ENCODE measurements at places on chromosomes 6 and 20. TPM values are rescaled to one million over a fixed set of nuclear protein-coding genes. Genes with fewer than 3 reads are reported as not detected.

DNA sequence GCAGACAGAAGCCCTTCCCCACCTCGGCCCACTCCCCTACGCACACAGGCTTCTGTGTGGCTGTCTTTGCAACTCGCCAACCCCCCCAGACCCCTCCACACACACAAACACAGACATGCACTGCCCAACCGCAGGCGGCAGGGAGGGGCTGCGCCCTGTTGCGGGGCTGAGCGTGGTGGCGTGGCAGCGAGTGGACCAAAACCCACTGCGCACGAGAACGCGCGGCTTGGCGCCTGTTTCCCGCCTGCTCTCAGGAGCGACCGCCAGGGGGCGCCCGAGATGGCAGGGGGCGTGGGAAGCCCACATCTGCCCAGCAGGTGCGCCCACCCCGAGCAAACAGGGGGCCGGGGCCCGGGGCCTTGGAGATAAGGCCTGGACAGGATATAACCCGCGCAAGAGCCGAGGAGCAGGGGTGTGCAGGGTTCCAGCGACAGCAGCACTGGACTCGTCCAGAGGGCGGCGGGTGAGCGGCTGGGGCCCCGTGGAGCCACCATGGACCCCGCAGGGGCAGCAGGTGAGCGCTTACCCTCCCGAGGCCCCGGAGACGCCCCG is at the start of gene RBPJL:
Gene RBPJL (plus strand): TSS at position 410 of the 552 bp plus-strand sequence. CDS start 83 bp downstream, at position 493.
- no peak for DNase-seq

DNA sequence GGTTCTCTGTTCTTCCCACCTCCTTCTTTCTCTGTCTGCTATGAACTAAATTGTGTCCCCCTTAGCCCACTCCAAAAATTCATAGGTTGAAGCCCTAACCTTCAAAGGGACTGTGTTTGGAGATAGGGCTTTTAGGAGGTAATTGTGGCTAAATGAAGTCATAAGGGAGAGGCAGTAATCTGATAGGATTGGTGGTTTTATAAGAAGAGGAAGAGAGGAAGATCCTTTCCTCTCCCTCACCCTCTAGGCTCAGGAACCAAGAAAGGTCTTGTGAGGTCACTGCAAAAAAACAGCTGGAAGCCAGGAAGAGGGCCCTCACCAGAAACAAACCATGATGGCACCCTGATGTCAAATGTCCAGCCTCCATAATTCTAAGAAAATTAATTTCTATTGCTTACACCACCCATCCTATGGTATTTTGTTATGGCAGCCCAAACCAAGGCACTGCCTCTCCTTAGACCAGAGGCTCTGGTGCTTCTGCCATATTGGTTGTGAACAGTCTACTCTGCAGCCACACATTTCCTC is 135.1 kb upstream of the COL21A1 start:
- DNase-seq = no peak

GRCh38 chr20:54407459-54407858 is 67.9 kb upstream of the DOK5 start:
- no peak for DNase-seq

DNA sequence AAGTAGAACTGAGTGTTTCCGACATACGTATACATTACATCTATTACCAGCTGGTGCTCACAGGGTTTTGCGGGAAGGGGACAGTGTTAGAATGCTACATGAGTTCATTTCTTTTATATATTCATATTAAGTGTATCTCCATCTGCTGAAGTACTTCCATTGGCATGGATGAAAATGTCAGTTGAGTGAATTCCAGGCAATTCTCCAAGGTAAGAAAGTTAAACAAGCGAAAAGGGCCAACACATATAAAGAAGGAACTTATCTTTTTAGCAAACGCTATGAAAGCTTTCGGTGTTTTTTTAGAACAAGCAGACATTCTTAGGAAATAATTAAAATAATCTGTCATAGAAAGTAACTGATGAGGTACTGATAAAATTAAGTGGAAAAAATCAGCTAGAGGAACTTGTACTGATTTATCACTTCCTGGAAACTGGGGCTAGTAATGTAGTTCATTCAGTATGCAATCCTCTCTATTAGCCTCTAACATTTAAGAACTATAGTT is 34.6 kb downstream of the RNF146 start:
- no peak for DNase-seq

GRCh38 chr6:37019065-37019450 is 13.6 kb downstream of the FGD2 start:
- DNase-seq = no peak

GRCh38 chr20:58720890-58721289 is 28.3 kb downstream of the NPEPL1 start:
- DNase-seq = no peak

DNA sequence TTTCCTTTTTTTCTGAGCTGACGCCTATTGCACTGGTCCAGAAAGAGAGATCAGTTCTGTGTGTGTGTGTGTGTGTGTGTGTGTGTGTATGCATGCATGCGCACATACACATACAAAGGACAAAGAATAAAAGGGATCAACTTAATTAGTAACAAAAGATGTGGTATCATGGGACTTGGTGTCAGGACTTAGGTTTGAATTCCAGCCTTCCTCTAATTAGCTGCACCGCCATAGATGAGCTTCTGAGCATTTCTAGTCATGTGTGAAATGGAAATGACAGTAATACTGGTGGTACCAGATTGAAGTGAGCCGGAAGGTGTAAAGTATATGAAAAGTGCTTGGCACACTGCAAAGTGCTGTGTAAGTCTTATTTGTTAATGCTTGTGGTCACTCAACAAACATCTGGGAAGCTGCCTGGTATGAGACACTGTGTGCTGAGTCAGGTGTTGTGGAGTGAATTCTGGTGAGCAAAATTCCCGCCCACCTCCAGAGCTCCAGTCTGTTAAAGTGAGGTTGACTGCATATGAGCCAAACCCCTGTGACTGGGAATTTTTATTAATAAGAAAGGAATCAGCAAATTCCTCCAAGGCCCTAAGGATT is 12.4 kb downstream of the DAAM2 start:
- DNase-seq = no peak

GRCh38 chr20:54062812-54063280 is 7.5 kb downstream of the BCAS1 start:
- DNase-seq = no peak

DNA sequence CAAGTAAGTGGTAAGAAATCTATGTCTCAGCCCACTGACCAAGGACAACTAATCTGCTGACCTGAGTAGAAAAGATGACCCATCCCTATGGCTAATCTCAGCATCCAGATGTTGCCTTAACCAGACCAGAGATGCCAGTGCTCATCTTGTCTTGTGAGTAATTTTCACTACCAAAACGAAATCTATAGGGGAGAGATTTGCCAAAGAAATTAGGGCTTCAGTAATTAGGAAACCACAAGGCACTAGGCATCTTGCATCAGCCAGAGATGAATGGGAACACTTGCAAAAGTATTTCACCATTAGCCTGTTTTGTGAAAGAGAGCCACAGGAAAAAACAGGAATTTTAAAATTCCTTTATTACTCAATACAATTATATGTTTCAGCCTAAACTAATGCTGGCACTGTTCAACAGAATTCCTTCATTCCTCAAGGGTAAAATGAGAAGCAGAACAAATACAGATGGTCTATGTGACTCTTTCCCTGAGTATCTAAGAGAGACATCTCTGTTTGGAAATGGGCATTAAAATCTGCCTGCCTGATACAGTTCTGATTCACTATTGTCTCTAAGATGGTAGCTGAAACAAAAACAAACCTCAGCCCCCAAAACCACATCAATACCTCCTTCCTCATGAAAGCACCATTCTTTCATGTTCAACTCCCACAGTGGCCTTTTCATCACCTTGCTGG is 87.8 kb downstream of the GMDS start:
- DNase-seq = no peak

- no peak for DNase-seq
Measured at GRCh38 chr6:122734529-122735395, 44.8 kb upstream of the FABP7 start.

- no peak for DNase-seq
Measured at GRCh38 chr6:49517919-49518318, 18.2 kb downstream of the GLYATL3 start.

DNA sequence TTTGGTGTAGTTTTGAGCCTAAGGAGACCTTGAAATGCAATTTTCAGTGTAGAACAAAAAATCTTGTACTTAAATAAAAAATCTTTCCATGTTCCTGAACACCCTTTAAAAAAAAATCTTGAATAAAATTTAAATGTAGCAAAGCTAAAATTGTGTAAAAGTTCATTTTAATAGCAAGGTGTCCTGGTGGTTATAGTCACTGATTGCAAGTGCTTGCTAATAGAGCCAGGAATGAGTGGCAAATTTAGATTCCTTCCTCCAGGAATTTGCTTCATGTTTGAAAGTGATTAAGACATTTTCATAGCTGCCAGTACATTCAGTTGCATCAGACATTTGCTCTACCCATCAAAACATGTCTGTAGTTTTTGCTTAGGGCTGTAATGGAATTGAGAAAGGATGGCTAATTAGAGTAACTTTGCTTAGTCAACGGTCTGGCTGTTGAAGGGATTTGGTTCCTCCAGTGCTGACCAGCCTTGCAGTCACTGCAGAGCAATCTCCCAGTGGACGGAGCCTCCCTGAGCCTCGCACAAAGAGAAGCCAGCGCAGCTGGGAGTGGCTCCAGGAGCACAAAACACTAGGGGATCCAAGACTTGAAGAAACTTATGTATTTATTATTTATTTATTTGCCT is 36.5 kb downstream of the AKAP12 start:
- DNase-seq = no peak

DNA sequence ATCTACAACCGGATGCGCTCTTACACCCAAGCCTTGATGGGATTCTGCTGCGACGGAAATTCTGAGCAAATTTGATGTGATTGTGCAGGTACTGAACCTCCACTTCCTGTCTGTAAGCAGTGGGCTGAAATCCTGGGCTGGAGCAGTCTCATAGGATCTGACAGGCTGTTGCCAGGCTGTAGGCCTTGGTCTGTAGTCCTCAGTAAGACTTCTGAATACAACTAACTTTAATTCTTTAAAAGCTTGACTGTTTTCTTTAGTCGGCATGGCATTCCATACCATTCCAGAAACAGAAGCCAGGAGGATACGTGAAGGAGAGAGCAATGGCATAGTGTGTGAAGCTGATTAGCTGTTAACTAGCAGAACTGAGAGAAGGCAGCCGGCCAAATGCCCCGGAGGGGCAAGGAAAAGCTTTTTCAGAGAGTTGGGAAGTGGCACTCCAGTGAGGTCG is 68.3 kb downstream of the ADTRP start:
- no peak for DNase-seq

- peak; percentile 25 for DNase-seq
Measured at GRCh38 chr20:25044660-25045342, 13.1 kb downstream of the ACSS1 start.

Gene TAB2
- polyA plus RNA-seq = 39.6 TPM

Gene ID1
- polyA plus RNA-seq = 86.9 TPM

Gene ADTRP
- polyA plus RNA-seq = 0.37 TPM

Gene MUC22
- not detected for polyA plus RNA-seq

Gene RSPO3
- polyA plus RNA-seq = 35.9 TPM
